RKO (cell line): ENCODE measurements at places on chromosomes 11 and 22.

GRCh38 chr22:46797355-46797754, 34.9 kb downstream of the TBC1D22A start:
- peak; percentile 35 for DNase-seq

- DNase-seq = no peak
These were observed 229.8 kb upstream of the LUZP2 start for GRCh38 chr11:24267014-24267413.

DNA sequence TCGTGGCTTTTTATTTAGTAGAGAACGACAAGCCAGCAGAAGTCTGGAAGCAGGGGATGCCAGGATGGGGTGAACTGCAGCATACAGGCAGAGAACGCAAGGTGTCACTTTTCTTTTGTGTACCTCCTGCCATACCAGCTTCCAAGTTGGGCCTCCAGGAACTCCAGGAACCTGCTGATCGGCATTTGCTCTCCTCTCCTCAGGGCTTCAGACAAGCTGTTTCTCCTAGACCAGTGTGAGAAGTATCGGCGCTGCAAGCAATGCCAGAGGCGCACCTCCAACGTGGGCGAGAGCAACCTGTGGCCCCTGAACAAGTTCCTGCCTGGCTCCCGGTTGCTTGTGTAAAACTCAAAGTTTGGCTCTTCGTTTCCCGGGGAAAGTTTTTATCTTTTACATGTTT, 47.7 kb downstream of the CCDC81 start:
- DNase-seq = no peak

GRCh38 chr11:46305295-46305694, 27.8 kb downstream of the CREB3L1 start:
- peak; percentile 47 for DNase-seq

- DNase-seq = no peak
These were observed 97.2 kb downstream of the VPREB1 start for GRCh38 chr22:22341736-22342135.

DNA sequence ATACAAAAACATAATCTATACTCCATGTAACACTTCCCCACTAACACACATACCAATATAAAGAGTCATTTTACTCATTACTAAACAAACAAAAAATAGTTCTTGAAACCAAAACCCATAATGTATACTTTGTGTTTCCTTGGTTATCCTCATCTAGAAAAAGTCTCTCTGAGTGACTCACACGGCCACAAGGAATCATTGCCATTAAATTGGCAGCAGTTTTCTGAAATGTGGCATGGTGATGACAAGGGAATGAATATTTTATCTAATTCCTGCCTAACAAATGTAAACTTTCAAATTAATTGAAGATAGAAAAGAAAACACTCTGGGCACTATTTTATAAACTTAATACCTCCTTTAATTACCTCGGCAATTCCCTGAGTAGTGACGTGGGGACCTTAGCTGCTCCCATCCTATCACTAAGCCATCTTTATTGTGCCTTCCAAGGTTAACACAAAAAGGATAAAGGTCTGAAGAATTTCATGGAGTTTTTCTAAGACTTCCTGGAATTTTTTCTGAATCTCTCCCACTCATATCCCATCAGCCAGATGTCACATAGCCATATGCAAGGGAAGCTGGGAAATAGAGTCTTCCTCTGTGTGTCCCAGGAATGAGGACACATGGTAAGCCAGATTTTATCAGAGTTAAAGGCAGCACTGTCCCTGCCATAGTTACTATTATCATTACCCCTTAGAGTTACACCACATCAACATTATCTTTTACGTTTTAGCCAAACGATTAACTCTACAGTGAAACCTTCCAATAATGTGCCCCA, 857.2 kb upstream of the TENM4 start:
- no peak for DNase-seq

DNA sequence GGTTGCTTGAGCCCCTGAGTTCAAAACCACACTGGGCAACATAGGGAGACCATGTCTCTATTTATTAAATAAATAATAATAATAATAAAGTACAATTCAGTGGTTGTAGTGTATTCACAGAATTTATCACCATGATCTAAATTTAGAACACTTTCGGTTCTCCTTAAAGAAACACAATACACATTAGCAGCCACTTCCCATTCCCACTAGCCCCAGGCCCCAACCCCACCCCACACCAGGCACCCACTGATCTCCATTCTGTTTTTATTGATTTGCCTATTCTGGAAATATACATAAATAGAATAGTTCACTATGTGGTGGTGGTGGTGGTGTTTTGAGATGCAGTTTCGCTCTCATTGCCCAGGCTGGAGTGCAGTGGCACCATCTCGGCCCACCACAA, 45.7 kb downstream of the BCL2L13 start:
- DNase-seq = no peak

GRCh38 chr22:46758867-46759290, 3.6 kb upstream of the TBC1D22A start:
- peak; percentile 46 for DNase-seq

DNA sequence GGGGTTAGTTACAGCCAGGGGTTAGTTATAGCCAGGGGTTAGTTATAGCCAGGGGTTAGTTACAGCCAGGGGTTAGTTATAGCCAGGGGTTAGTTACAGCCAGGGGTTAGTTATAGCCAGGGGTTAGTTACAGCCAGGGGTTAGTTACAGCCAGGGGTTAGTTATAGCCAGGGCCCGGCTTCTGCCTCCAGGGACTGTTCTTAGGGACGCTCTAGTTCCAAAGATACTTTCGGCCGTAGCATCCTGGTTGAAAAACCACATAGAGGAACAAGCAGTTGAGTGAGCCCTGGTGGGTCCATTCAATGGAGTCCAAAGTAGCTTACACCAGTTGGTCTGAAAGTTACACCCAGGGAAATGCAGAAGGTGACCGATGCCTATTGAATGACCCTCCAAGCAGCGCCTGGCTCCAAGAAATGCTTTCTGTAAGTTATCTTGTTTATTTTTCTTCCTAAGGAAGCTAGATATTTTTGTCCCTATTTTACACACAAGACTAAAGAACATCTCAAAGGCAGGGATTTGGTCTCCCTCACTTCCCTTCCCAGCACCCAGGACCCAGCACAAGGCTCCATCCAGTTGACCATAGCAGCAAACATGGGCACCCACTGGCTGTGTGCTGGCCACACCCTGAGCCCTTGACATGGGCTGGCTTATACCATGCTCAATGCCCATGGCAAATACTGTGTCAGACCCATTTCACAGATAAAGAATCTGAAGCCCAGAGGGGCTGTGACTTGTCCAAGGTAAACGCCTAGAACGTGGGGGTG, 49.7 kb upstream of the SHISAL1 start:
- DNase-seq = no peak

- no peak for DNase-seq
These were observed 363.0 kb downstream of the LUZP2 start for GRCh38 chr11:24859801-24860300.

DNA sequence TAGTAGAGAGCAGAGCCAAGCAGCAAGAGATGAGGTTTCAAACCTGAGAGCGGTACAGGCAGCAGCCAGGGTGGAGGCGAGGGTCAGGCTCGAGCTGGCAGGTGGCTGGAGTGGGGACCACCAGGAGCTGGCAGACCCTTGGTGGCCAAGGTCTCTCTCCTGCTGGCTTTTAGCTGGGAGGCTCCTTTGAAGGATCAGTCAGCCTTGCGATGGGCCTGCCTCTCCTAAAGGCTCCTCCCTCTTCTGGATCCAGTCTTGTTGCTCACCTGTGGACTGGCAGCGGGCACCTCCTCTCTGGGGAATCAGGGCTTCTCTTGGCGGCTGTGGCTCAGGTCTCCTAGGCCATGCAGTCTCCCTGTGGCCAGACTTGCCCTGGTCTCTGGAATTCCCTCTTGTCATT, 24.8 kb downstream of the TPST2 start:
- no peak for DNase-seq

GRCh38 chr11:121237686-121238658, 54.6 kb upstream of the SC5D start:
- no peak for DNase-seq

DNA sequence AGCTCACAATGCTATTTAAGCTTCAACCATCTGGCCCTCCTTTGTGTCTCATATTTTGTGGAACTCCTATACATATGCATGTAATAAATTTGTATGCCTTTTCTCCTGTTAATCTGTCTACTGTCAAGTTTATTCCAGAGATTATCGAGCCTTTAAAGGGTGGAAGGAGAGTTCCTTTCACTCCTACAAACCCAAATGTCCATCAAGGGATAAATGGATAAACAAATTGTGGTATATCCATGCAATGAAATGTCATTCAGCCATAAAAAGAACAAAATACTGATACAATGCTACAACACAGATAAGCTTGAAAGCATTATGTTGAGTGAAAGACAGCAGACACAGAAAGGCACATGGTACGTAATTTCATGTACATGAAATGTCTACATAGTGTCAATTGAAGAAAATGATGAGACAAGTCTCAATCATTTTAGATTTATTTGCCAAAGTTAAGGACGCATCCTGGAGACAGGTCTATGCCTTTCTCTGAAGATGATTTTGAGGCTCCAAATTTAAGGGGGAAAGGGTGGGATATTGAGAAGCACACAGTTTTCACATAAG, 17.7 kb upstream of the FEZ1 start:
- no peak for DNase-seq

- no peak for DNase-seq
These were observed 21.8 kb upstream of the GNB1L start for GRCh38 chr22:19876314-19876940.

DNA sequence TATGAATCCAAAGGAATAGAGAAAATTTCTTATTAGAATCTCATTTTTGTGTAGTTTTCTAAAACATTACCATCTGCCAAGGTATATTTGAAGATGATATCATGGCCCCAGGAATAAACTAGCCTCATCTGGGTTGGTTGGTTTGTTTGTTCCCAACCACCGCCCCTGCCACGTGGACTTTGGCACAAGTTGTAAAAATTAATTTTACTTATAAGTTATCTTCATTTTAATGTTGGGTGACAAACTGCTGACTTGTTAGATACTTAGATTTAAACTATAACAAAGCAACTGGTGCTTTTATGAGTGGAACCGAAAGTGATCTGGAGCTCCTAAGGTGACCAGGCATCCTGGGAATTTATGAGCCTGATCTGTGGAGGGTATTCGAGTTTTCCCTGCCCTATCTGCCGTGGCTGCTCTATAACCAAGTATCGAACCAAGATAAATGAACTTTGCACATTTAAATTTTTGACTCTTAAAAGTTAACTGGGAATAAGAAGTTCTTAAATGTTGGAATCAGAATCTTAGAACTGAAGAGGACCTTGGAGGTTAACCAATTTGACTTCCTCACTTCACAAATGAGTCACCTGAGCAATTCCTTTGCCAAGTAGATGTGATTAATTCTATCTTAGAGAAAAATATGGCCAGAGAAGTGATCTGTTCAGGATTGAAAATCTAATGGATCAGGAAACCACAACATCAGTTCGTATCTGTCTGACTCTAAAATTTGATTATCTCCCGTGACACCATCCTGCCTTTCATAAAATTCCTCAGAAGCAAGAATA, 129.1 kb upstream of the ARHGAP42 start:
- peak; percentile 18 for DNase-seq

DNA sequence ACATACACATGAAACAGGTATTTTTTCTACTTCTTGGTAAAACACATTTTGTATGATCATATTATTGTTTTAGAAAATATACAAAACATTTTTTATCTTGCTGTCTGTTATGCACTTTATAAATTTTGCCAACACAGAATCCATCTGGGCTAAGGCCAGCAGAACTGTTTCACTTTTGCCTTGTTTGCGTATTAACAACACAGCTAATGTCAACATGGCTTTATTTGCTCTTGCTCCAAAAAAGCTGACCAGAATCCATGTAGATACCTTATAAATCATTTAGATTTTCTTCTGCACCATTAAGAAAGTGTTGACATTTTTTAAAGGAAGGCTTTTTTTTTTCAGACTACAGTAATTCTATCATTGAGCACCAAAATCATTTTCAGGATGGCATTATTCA, 58.1 kb upstream of the PGR start:
- no peak for DNase-seq

DNA sequence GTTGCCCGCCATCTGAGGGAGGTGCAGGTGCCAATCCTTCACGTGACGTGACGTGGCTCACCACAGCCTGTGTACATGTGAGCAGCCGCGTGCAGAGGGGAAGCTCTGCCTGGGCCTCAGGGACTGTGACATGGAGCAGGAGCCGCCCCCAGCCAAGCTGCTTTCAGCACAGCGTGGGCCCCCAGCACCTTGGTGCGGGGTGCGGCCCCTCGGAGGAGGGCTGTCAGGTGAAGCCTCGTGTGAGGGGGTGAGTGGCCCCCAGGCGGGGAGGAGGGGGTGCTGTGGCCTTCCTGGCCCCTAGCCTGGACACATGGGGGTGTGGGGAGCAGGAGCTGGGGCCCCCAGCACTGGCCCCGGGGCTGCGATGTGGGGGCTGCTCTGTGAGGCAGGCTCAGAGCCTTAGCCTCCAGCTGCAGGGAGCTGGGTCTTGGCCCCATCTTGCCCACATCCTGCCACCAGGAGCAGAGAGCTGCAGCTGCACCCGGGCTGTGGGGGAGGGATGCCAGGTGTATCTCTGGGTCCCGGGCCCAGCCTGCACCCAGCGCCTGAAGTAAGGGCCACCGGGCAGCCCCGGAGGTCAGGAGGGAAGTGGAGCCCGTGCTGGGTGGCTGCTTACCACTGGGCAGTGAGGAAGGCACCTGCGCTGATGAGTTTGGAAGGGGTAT, at the start of gene ADORA2A:
TSS of gene ADORA2A (plus strand) at position 100 of the 665 bp plus-strand sequence. CDS start 5,806 bp downstream, outside the sequence.
- no peak for DNase-seq

DNA sequence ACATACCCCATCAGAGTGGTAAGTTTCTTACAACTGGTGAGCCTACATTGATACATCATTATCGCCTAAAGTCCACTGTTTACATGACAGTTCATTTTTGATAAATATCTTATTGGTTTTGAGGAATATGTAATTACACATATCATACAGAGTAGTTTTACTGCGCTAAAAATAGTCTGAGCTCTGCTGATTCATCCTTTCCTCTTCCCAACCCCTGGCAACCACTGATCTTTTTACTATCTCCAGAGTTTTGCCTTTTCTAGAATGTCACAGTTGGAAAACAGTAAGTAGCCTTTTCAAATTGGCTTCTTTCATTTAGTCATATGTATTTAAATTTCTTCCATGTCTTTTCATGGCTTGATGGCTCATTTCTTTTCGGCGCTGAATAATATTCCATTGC, 112.8 kb downstream of the LARGE1 start:
- no peak for DNase-seq

DNA sequence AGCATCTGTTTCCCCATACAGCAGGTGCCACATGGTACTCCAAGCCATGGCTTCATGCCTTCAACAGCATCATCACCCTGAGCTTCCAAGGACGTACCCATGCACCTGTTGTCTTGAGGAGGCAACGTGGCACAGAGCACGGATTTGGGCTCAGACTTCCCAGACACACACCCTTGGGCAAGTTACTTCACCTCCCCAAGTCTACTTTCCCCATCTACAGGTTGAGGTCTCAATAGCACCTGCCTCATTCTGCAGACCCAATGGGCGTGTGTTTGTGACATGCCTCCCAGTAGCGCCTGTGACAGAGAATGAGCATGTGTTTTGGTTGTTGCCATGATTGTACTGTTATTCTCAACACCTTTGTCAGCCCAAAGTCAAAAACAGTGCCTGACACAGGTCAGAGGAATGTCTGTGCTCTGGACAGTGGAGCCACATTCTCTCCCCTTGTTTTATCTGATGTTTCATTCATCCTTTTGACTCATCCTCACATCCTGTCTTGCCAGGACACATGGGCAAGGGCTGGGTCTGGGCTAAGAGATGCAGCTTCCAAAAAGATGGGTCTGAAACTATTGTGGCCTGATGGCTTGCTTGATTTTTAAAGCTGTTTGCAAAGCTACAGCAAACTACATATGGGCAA, 53.4 kb upstream of the CCND1 start:
- DNase-seq = peak; percentile 61
